NCI-H146 (cell line): ENCODE measurements at places on chromosomes 12 and 14.
A peak's percentile ranks its signal among the peaks of the same experiment; 100 is the strongest.

GRCh38 chr14:54200726-54201125, 196.1 kb upstream of the CDKN3 start:
- DNase-seq = no peak

DNA sequence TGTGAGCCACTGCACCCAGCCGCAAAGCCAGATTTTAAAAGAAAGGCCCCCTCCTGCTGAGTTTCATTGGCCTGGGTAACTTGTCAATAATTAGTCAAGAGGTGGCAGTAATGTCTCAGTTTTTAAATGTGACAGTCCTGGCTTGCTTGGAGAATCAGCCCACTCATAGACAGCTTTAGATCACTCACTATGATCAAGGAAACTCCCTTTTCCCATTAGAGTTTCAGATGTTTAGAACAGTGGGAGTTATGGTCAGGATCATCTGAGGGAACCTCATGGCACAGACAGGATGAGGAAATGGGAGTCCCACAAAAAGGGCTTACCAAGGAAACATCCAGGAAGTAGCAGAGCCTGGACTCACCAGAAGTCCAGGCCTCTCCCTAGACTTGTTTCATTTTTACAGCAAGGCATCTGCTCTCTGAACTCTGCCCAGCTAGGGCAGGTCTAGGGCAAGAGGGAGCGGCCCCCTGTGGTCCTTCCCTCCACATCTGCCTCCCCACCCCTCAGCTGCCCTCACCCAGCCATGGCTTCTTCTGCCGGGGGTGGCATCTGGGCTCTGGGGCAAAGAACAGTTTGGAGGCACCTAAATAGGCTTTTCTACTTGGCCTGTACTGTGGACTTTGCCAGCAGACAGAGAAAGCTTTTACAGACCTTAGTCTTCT, 11.2 kb downstream of the BCL2L14 start:
- DNase-seq = peak; percentile 73

GRCh38 chr12:3200814-3201233, 123.6 kb downstream of the TSPAN9 start:
- DNase-seq = peak; percentile 49

- peak; percentile 71 for DNase-seq
These were observed 1352.9 kb downstream of the TMEM121 start for GRCh38 chr14:106879241-106879640.

GRCh38 chr14:105177082-105177481, 4.0 kb downstream of the NUDT14 start:
- DNase-seq = no peak

GRCh38 chr12:121755591-121755990, 37.9 kb downstream of the RHOF start:
- no peak for DNase-seq

DNA sequence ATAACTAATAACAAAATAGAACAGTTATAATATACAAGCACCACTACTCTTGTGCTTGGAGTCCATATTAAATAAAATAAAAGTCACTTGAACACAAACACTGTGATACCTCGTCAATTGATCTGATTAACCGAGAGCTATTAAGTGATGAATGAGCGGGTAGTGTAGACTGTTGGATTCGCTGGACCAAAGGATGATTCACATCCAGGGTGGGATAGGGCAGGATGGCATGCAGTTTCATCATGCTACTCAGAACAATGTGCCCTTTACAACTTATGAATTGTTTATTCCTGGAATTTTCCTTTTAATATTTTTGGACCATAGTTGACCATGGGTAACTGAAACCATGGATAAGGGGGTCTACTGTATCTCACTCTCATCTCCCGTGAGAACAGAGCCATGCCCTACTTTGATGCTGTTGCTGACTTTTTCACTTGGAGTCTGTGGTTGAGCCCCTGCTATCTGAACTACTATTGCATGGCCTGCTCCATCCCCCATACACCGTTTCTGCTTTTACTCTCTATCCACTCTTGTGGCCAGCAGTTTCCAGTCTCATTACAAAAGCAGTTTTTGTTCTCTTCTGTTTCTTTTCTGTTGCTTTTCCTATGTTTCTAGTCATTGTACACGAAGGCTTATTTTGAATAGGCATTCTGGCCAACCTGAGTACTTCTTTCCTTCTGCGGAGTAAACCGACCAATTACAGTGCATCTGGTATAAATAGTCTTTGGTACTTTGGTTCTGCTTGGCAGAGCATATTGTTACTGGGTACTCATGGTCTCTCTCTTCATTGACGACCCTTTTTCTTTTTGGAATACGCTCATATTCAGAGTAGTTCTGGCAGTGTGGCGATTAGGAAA, 12.2 kb downstream of the TMTC2 start:
- DNase-seq = no peak

DNA sequence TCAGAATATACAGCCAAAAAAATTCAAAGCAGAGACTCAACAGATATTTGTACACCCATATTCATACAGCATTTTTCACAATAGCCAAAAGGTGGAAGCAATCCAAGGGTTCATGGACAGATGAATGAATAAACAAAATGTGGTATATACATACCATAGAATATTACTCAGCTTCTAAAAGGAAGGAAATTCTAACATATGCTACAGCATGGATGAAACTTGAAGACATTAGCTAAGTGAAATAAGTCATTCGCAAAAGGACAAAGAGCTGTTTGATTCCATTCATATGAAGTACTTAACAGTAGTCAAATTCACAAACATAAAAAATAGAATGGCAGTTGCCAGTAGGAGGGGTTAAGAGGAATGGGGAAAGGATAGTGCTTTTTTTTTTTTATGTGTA, 91.8 kb upstream of the ARID2 start:
- no peak for DNase-seq

- no peak for DNase-seq
These were observed 319.2 kb downstream of the NUAK1 start for GRCh38 chr12:105819549-105819948.

GRCh38 chr12:10612984-10613348, 443 bp downstream of the MAGOHB start:
- peak; percentile 68 for DNase-seq

GRCh38 chr14:69484444-69485314, at the start of gene PLEKHD1:
TSS of gene PLEKHD1 (plus strand) at chr14:69484728. CDS start at chr14:69484966, 238 bp downstream.
- DNase-seq = peak; percentile 78

- no peak for DNase-seq
These were observed 224.9 kb upstream of the SLC16A7 start for GRCh38 chr12:59370933-59371332.
